ENCODE measurements at places on chromosomes 6 and 20.

DNA sequence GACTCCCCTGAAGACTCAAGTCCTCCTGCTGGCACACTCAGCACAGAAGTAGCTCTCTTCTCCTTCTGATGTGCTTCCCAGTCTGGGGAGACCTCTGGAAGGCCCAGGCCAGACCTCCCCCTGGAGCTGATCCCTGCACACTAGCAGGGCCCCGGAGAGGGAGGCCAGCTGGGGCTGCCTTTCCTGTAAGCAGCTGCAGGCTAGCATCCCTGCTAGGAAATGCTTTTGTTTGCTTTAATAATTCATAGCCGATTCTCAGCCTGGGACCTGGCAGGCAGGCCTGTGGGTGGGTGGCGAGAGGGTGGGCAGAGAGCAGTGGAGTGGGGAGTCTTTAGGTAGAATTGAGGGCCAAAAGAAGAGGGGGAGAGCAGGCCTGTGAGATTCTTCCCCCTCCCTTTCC lies 5.2 kb downstream of the EBF4 start:
- DNase-seq, result no peak

- DNase-seq, result no peak
Measured at GRCh38 chr6:92150553-92150952, 1268.8 kb downstream of the EPHA7 start.

DNA sequence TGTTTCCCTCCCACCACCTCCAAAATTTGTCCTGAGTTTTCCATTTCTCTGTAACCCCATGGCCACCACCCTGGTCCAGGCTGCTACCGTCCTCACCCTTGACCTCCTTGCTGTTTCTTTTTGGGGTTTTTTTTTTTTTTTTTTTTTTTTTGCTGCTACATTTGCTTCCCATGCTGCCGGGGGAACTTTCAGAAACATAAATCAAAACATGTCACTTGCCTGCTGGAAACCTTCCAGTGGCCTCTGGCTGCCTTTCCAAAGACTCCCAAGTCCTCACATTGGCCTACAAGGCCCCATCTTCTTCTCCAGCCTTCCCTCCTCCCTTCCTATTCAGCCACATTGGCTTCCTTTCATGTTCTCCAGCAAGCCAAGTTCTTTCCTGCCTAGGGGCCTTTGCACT lies 50.4 kb upstream of the PTGIS start:
- DNase-seq, result no peak

GRCh38 chr6:149080511-149080910 lies 237.0 kb upstream of the TAB2 start:
- no peak for DNase-seq

GRCh38 chr20:36279362-36279761 lies 26.8 kb upstream of the DLGAP4 start:
- DNase-seq, result no peak

DNA sequence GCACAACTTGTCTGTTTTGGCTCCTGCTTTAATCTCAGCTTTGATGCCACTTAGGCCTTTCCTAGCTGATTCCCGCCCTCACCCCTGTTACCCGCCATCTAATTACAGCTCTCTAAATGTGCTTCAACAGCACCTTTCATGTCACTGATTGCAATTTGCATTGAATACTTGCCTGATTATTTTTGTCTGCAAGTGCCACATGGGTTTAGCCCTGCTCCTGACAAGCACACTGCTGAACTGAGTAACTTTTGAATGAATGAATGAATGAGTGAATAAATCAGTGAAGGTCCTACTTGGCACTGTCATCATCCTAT lies 591 bp upstream of the DCBLD1 start:
- no peak for DNase-seq

DNA sequence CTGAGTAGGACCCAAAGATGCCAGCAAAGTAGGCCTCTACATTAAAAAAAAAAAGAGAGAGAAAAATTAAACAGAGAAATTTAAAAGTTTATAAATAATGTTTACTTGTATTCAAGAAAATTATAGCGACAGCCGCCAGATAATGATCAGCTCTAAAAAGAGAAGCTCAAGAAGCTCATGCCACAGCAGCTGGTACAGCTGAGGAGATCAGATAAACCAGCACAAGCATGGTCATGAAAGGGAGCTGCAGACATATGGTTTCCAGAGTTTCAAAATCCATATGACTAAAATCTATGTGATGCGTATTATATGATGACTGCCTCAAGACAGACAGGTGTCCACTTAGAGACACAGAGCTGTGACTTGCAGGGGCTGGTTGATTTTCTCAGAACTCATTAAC lies 13.6 kb upstream of the HLA-C start:
- DNase-seq, result no peak

GRCh38 chr20:41202426-41202825 lies 65.1 kb downstream of the PLCG1 start:
- DNase-seq, result no peak

- DNase-seq, result no peak
Measured at GRCh38 chr6:170030284-170030815, 260.5 kb downstream of the DLL1 start.

DNA sequence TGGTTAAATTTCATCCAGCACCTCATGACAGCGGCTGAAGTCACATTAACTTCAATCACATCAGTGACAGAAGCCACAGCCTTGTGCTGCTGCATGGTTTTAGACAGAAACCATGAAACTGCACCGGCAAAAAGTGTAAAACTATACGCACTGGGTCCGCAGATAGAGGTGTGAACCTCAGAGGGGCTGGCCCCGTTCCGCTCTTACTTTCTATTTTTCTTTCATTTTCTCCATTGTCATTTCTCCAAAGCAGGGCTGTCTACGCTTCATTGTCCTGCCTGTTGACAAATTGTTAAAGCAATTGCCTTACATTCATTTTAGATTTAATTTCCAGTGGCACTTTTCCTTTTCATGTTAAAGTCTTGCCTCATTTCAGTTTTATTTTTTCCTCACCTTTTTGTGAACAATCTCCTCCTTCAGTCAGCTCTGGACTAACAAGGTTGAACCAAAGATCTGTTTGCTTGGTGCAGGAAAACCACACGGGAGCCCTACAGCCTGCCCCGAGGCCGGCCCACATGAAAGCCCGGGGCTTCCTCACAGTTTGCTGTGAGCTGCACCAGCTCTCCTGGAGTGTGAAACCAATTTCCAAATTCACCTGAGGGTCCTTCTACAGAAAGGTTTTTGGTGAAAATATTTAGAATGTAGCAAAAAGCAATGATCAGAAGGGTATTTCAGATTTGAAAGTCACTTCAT lies 63.7 kb downstream of the PRR18 start:
- peak; percentile 63 for DNase-seq

- DNase-seq, result no peak
Measured at GRCh38 chr20:31919410-31920155, 32.3 kb downstream of the PDRG1 start.

DNA sequence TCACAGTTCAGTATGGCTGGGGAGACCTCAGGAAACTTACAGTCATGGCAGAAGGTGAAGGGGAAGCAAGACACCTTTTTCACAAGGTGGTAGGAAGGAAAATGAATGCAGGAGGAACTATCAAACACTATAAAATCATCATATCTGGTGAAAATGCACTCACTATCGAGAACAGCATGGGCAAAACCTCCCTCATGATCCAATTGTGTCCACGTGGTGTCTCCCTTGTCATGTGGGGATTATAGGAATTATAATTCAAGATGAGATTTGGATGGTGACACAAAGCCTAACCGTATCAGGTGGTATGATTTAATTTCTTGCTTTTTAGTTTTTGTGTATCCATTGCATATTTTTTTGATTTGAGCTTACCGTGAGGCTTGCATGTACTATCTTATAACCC lies 133.2 kb upstream of the SYNCRIP start:
- no peak for DNase-seq

- DNase-seq, result no peak
Measured at GRCh38 chr6:137816688-137817618, 50.1 kb upstream of the TNFAIP3 start.

DNA sequence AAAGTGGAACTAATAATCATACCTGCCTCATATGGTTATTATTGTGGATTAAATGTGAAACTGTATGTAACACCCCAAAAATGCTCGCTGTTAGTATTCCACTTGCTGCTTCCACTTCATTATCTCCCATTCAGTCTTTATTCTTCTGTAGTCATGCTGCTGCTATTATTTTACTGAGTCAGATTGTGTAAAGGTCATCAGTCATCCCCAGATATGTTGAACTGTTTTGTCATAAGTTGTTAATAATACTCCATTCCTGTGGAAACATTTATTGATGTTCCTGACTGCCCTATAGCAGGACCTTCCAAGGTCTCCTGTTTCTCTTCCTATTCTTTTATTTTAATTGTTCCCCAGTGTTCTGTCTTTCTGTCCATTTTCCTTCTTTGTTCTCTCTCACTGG lies 1148.3 kb downstream of the EPHA7 start:
- no peak for DNase-seq

DNA sequence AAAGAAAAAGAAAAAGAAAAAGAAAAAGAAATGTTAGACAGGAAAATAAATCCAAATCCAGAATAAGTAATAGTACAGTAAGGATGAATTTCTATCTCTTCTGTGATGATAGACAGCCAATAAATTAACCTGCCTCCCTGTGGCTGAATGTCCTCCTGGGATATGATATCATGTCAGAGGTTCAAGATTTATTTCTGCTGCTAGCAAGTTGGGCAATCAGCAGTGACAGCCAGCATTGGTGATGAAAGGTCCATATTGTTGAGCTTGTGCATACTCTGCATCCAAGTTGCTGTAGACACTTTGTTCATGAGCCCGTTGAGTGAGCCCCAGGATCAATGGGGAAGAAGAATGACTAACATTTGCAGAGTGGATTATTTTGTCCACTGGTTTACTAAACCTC lies 44.9 kb upstream of the CEP85L start:
- no peak for DNase-seq

DNA sequence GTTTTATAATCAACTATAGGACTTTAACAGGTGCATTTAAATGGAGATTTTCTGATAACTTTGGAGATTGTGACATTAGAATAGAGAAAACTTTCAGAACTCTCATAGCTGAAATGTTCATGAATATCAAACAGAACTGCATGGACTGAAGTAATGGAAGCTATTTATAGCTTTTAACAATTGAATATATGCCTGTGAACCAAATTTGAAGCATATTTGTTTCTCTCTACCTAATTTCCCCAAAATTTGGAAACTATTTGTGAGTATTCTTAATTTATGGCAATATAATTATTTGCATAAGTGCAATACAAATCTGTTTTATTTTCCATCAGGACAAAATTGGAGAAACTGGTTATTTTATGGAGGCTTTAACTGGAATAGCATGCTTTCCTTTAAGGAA lies 96.6 kb downstream of the PLG start:
- DNase-seq, result no peak

GRCh38 chr20:62088258-62089127 lies 22.8 kb upstream of the TAF4 start:
- DNase-seq, result peak; percentile 35

- no peak for DNase-seq
Measured at GRCh38 chr6:110492584-110492983, 16.2 kb upstream of the SLC22A16 start.

GRCh38 chr6:163341224-163342061 lies 73.1 kb upstream of the QKI start:
- DNase-seq, result no peak

GRCh38 chr6:87899499-87900147 lies 148.0 kb upstream of the SPACA1 start:
- no peak for DNase-seq

DNA sequence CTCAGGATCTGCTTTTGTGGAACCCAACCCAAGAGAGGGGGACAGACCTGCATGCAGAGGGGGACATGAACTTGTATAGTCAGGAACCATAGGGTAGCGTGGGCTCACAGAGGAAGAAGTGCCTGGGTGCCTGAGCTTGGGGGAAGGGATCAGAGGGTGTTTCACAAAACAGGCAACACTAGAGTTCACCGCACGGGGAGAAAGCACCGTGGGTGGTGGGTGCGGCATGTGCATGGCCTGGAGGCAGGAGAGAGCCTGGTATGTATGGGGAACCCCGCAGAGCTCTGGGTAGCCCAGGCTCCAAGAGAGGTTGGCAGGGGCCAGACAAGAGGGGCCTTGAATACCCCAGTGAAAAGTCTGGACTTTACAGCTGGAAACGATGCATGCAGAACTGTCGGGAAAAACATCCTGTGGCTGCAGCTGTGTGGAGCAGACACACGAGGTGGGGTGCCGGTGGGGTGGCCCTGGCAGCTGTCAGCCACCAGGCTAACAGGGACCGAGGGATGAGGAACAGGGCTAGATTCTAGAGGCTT lies 6.7 kb upstream of the EMILIN3 start:
- DNase-seq, result no peak

DNA sequence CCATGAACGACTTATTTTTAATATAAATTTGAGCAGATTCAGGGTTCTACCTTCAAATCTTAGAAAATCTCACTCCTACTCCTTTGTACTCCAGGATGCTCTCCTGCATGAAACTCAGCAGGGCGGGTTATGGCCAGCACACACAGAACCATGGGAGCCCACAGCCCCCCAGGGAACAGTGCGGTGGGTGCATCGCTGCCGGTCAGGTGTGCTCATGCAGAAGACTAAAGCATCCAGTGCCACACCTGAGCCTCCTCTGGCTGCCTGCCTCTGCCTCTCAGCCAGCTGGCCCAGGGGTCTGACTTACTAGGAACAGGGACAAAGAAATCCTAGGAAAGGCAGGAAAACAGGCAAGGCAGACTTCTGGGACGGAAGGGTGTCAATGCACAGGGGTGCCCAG lies 31.8 kb downstream of the EZR start:
- DNase-seq, result no peak

DNA sequence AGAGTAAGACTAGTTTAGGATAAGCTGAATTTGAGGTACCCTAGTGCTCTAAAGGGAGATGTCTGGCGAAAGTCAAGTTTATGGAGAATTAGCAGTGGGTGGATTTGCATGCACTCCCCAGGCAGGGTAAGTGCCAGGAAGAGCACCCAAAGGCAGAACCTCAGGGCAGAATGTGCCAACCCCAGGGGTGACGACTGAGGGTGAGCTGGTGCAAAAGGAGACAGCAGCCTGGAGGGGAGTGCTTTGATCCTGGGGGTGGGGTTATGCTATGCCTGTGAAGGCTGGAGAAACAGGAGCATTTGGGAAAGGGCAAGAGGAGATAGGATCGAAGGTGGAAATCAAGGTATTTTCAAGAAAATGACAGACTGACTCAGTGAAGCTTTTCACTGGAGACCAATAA lies 208.5 kb upstream of the PDE10A start:
- DNase-seq, result no peak

- DNase-seq, result no peak
Measured at GRCh38 chr6:73577676-73578075, 56.8 kb upstream of the EEF1A1 start.

GRCh38 chr6:44676826-44677433 lies 289.4 kb downstream of the CDC5L start:
- DNase-seq, result no peak

DNA sequence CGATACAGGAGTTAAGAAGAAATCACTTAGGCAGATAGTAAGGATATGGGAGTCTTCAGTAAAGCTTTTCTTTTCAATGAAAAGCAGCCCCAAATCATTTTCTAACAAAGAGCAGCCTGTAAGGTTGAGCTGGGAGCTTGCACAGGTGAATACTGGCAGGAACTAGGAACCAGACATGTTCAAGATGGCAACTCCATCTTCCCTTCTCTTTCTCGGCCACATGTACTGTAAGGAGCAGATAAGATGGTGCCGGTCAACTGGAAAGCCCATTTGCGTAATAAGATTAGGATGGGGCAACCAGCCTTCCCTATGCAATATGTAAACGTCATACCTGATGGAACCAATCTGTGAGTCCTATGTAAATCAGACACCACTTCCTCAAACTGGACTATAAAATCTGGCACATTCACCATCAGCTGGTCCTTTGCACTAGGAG lies 46.2 kb upstream of the RNGTT start:
- DNase-seq, result no peak
